Stimulated activated CD8-positive, alpha-beta memory T cell treated with anti-CD3 and anti-CD28 coated beads, Interleukin-4, amount 100 ng/mL, for 1 hour (primary cell): ENCODE measurements at places on chromosomes 3 and 15.

DNA sequence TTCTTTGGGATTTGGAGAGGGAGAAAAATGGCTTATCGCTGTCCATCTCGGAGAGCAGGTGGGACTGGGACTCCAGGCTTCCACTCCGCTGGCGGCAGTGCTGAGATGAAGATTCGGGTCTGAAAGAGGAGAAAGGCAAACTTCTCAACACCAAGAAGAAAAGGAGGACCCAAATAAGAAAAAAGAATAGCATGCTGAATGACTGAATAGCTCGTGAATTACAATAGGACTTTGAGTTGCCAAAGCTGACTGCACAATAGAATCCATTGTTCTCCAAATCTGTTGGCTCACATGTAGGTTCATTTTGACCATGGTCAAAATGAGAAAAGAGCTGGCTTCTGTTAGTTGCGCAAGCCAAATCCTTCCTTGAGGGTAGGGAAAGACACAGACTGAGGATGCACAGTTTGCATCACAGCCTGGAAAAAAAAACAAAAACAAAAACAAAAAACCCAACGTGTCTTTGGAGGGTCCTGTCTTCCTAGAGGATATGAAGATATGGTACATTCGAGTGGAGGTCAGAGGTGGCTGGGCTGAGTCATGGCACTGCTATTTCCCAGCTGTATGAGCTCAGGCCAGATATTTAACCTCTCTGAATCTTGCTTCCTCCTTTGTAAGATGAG, 59.3 kb upstream of the LMOD3 start:
- DNase-seq: no peak

- no peak for DNase-seq
Observed at GRCh38 chr15:90097475-90097874, 4.8 kb downstream of the IDH2 start.

- DNase-seq: no peak
Observed at GRCh38 chr3:71713041-71713440, 12.2 kb downstream of the EIF4E3 start.

DNA sequence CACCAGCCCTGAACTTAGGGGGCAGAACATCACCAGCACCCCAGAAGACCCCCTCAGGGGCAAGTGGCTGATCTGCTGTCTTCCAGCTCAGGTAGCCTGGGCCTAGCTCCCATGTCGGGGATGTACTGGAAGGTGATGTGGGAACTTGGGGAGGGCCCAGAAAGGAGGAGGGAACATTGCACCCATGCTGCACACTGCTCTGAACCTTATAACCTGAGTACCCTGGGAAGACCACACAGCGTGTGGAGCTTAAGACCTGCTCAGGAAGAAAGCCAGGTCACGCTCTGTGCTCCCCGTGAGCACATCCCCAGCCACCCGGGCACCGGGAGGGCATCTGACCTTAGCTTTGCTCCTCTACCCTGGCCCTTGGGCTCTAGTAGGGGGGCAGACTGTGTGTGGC, 159.4 kb downstream of the ATP10A start:
- DNase-seq: no peak

DNA sequence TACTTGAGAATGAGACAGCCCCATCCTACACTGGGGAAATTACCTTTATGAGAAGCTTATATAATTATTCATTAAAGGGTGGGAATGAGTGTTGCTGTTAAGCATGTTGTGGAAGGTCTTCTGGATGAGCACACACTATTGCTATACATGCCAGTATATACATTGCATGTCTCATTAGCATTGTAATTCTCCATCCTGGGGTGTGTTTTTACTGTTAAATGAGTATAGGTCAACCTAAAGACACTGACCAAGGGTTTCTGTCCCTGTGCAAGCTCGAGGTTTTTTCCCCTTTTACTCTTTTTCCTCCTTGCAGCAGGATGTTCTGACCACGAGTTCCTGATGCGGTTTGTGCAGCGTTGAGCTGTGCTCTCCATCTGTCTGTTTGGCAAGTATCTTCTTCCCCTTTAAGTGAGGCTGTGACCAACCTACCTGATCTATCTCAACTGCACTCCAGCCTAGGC, 7.2 kb upstream of the IVD start:
- no peak for DNase-seq

DNA sequence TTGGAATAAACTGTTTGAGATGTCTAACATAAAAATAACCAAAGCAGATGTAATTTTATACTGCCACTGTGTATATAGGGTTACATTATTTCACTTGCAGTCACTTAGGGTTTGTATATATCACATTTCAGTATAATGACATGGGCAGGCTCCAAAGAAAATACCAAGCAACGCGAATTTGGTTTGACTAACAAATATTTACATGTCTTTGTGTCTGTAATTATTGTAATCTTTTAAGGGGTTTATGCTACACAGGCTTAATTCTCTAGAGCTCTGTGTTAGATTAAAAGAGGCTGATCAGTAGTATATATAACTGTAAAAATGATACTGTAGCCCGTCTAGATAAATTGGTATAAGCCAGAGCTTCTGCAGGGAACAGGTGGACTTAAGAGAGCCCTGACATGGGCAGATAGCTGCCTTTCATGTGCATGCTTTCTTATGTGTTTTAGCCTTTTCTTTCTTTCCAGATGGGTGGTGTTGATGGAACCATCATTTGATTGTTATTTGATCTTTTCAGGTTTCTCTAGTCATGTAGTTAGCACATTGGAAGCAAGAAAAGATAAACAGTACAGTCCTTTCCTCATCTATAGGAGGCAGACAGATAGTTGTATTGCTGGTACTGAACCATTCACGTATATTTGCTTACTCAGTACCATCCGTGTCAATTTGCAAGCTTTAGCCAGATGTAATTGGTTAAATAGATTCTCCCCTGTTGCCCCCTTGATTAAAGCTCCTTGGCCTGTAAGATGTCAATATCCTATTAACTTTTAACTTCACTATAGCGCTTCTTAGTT, 86.1 kb downstream of the GALK2 start:
- DNase-seq: no peak

GRCh38 chr3:88408935-88409334, 259.2 kb downstream of the C3orf38 start:
- no peak for DNase-seq

DNA sequence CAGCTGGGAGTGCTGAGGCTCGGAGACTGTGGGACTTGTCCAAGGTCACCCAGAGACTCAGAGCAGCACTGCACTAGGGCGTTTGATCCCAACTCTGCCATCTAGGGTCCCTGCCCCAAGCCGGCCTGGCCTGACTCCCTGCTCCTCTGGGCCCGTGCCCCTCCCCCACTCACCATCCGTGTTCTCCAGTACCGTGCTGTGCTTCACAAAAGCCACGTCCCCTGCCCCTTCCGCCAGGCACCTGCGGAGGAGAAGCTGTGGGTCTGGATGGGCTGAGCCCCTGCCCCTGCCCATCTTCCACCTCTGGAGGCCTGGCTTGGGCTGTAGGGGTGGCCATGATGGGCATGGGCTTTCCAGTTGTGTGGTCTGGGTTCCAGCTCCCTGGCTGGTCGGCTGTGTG, 8.4 kb downstream of the MELTF start:
- DNase-seq: no peak

DNA sequence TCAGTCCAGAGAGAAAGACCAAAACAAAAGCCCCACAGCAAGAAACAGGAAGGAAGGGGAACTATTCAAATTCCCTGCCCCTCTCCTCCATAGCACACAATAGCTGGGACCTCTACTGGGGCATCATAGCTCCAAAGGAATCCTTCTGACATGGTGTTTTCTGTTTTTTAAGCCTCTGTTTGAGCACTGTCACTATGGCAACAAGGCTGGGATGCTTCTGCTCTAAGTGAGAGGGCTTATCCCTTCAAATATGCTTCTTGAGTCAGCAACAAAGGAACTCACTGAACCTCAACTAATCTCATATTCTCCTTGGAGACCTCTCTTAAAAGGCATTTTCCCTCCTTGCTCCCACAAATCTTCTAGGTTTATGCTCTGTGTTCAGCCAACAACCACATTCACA, 40.5 kb downstream of the MYLK start:
- DNase-seq: no peak

GRCh38 chr3:178320456-178321351, 215.5 kb upstream of the KCNMB2 start:
- DNase-seq: no peak

- no peak for DNase-seq
Observed at GRCh38 chr3:24494618-24495325, at the start of gene THRB. TSS of gene THRB (minus strand) at chr3:24494850.

GRCh38 chr3:129936757-129937156, 37.8 kb upstream of the TRH start:
- no peak for DNase-seq
